ENCODE measurements at places on chromosomes 16 and 17. TPM values are rescaled to one million over a fixed set of nuclear protein-coding genes. Genes with fewer than 3 reads are reported as not detected.
A peak's percentile ranks its signal among the peaks of the same experiment; 100 is the strongest.

Gene SBK1
- total RNA-seq: under 0.01 TPM

GRCh38 chr16:27460663-27461482 lies 58.9 kb downstream of the IL21R start:
- no peaks in the 10 kb centered on the region for H3K27me3 ChIP-seq
- H3K4me1 ChIP-seq: peaks cover 4% of the 10 kb centered on the region
- DNase-seq: no peak
- H3K4me3 ChIP-seq: no peak overlapping the region
- H3K27ac ChIP-seq: no peak overlapping the region
- peaks cover 62% of the 10 kb centered on the region for H3K36me3 ChIP-seq

DNA sequence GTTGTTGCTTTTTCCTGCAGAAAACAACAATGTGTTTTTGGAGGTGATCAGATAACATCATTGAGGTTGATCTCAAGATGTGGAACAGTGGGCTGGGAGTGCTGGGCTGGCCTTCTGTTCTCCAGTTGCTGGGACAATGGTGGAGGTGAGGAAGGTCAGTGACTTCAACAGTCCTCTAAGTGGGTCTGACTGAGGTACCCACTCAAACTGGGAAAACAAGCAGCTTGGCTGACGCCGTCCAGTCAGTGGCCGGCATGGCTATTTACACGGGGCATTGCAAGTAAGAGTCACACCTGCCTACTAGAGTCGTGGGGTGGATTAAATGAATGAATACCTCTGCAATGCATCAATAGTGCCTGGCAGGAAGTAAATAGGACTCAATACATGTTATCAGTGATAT lies 386.7 kb upstream of the ZFHX3 start:
- no peak overlapping the region for H3K4me3 ChIP-seq
- no peaks in the 10 kb centered on the region for H3K4me1 ChIP-seq
- no peak for DNase-seq
- H3K27me3 ChIP-seq: no peaks in the 10 kb centered on the region

- DNase-seq: no peak
- peaks cover 2% of the 10 kb centered on the region for H3K36me3 ChIP-seq
- no peak overlapping the region for H3K4me3 ChIP-seq
- no peak overlapping the region for H3K27ac ChIP-seq
Measured at GRCh38 chr16:67664258-67664657, 2.3 kb downstream of the ENKD1 start.

- H3K36me3 ChIP-seq: peaks cover 35% of the 10 kb centered on the region
- no peak for DNase-seq
- H3K27me3 ChIP-seq: no peaks in the 10 kb centered on the region
- no peak overlapping the region for H3K4me3 ChIP-seq
- peaks cover 19% of the 10 kb centered on the region for H3K4me1 ChIP-seq
Measured at GRCh38 chr17:40175928-40176753, 1.1 kb upstream of the RAPGEFL1 start.

DNA sequence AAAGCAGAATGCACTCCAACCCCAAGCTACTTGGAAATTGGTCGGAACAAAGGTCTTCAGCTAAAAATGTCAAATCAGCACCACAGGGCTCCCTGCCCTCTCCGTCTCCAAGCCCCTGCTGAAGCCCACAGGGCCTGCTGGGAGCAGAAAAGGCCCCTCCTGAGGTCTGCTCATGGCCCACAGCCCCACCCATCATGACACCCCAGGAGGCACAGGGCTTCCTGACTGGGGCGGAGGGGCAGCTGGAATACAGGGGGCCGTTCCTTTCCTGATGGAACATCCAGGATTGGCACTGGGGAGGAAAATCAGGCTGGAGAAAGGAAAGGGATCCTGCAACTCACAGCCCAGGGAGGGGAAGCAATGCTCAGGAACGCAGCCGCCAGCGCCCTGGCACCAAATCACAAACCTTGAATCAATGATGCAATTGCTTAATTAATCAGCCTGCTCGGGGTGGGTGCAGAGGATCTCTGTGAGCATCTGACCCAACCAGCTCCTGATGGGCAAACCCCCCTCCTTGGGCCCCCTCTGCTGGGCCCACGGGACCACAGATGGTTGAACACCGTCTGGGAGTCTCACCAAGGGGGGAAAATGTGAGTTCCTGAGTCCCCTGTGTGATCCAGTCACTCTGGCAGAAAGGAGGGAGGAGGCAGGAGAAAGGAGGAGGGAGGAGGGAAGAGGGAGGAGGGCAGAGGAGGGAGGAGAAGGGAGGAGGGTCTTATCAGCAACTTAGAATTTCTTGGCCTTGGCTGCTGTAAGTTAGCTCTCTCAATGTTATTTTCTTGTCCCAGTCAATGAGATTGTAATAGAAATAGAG lies 155.5 kb downstream of the ZNF423 start:
- no peak overlapping the region for H3K4me3 ChIP-seq
- H3K36me3 ChIP-seq: no peaks in the 10 kb centered on the region

DNA sequence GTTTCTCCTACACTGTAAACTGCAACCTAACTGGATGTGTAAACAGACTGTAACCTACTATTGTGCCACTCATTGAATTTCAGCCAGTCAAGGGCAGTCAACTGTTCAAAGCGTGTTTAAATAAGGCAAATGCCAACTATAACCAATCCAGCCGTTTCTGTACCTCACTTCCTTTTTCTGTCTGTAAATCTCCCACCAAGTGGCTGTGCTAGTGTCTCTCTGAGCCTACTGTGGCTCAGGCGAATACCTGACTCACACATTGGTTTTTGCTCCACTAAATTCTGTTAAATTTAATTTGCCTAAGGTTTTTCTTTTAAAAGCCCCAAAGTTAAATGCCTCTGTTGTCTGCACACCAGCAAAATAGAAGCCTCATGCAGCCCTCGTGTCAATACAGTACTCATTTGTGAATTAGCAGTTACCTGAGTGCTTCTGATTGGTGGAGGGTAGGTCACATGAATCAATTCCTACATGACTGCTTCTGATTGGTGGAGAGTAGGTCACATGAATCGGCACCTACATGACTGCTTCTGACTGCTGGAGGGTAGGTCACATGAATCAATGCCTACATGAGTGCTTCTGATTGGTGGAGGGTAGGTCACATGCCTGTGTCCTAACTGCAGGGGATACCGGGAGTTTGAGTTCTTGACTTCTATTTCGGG lies 31.1 kb upstream of the CCR7 start:
- H3K4me3 ChIP-seq: no peak overlapping the region
- peaks cover 7% of the 10 kb centered on the region for H3K27me3 ChIP-seq
- DNase-seq: peak; percentile 10
